Stimulated activated CD8-positive, alpha-beta memory T cell treated with anti-CD3 and anti-CD28 coated beads, Interleukin-12 subunit alpha, Interleukin-12 subunit beta, amount 100 ng/mL, for 4 hours (primary cell): ENCODE measurements at places on chromosomes 3 and 15.

DNA sequence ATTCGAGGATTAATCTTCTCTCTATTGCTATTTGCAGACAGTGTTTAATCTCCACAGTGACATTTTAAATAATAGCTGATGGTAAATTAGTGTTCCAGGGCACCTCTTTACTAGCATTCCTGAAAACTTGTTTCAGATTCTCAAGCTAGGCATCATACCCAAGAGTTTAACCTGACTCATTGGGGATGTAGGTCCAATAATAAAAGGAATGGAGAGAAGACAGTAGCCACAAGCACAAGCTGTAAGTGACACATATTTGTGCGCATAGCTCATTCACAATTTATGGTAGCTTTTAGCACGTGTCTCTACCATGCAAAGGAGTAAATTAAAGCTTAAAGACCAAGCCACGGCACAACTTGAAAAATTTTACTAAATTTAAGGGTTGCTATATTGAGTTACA lies 171.3 kb upstream of the FAM3D start:
- DNase-seq = no peak

GRCh38 chr3:172624999-172625398 lies 85.9 kb downstream of the NCEH1 start:
- DNase-seq = no peak

DNA sequence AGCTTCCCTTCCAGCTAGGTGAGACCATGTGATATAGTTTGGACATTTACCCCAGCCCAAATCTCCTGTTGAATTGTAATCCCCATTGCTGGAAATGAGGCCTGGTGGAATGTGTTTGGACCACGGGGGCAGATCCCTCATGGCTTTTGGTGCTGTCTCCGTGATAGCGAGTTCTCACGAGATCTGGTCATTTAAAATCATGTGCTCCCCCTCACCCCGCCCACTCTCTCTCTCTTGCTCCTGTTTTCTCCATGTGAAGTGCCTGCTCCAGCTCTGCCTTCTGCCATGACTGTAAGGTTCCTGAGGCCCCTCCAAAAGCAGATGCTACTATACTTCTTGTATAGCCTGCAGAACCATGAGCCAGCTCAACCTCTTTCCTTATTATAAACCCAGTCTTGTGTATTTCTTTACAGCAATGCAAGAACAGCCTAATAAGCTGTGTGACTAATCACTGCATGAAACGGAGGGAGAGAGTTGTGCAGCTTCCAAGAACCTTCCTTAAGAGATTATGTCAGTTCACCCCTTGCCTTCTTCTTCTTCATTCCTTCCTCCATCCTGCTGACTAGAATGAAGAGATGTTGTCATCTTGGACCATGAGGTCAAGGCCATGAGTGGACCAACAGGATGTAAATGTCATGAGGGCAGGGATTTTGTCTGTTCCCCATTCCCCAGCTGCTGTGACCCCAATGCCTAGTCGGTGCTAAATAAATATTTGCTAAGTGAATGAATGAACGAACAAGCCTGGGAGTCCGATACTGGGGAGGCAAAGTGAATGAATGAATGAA lies 91.0 kb downstream of the CPN2 start:
- DNase-seq = no peak

GRCh38 chr15:83011271-83012075 lies at the start of gene C15orf40:
Gene C15orf40, minus strand, starts transcription at chr15:83011639. Its CDS starts 32 bp downstream, at chr15:83011607.
- DNase-seq = peak; percentile 78

GRCh38 chr3:156433910-156434309 lies 121.0 kb downstream of the SSR3 start:
- DNase-seq = no peak
